ENCODE measurements at places on chromosomes 11 and 22.

DNA sequence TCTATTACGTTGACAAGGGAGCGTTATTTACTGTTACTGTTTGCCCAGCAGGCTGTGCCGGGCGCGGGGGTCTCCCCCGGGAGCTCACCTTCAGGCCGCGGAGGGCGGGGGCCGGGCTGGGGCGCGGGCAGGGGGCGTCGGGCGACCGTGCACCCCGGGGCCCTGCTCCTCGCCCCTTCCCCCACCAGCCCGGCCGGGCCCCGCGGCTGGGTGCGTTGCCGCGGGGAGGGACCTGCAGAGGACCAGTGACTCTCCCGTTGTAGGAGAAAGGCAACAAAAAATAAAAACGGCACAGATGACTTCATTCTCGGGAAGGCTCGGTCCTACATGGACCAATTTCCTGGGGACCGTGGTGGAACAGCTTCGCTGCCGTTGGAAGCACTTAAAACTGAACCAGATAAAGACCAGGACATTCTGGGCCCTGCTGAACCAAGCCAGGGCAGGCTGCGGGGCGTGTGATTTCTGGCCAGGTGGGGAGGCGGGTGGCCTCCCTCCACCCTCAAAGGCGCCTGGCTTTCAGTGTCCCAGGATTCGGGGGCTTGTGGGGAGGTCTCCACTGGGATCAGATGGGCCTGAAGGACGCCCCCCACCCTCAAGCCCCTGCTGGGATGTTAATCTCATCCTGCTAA lies 57.4 kb downstream of the IGLL1 start:
- DNase-seq = peak; percentile 79

- no peak for DNase-seq
Observed at GRCh38 chr11:100575860-100576717, 111.0 kb upstream of the ARHGAP42 start.

GRCh38 chr11:108597736-108598355 lies 4.3 kb upstream of the EXPH5 start:
- no peak for DNase-seq

GRCh38 chr11:104573441-104573990 lies 324.7 kb downstream of the CASP12 start:
- DNase-seq = no peak

GRCh38 chr11:123695231-123695630 lies 40.8 kb upstream of the SCN3B start:
- no peak for DNase-seq

- no peak for DNase-seq
Observed at GRCh38 chr22:42587588-42588175, 27.0 kb downstream of the POLDIP3 start.

Measured in tibial artery (tissue), 4 donors.